ENCODE measurements at places on chromosomes 7 and 10. TPM values are rescaled to one million over a fixed set of nuclear protein-coding genes. Genes with fewer than 3 reads are reported as not detected.

The PRF1 gene
- total RNA-seq = not detected

The RSPH10B2 gene
- 0.20 TPM for total RNA-seq

The CTTNBP2 gene
- total RNA-seq = 1.1 TPM

The URGCP gene
- 26.4 TPM for total RNA-seq

The VSTM4 gene
- 4.1 TPM for total RNA-seq

The OPALIN gene
- not detected for total RNA-seq

The FLNC gene
- total RNA-seq = 99.9 TPM

The HHEX gene
- total RNA-seq = not detected

The ELN gene
- 1.5 TPM for total RNA-seq

The GFRA1 gene
- total RNA-seq = 1.1 TPM

The MET gene
- total RNA-seq = 6.2 TPM

The CUBN gene
- 2.9 TPM for total RNA-seq

The MYH16 gene
- total RNA-seq = not detected

The ATG9B gene
- total RNA-seq = 0.20 TPM

The VPS37D gene
- total RNA-seq = 2.9 TPM

The CFAP43 gene
- under 0.01 TPM for total RNA-seq

The GRID2IP gene
- total RNA-seq = not detected

The CCL26 gene
- total RNA-seq = 0.37 TPM

The TRIM56 gene
- total RNA-seq = 12.3 TPM

The ZNF32 gene
- 16.0 TPM for total RNA-seq

The PRKG1 gene
- total RNA-seq = 15.6 TPM

The ERVW-1 gene
- not detected for total RNA-seq

The BTBD16 gene
- not detected for total RNA-seq

The ACBD7 gene
- 0.37 TPM for total RNA-seq

The XRCC2 gene
- 9.2 TPM for total RNA-seq

The GPR37 gene
- not detected for total RNA-seq

The SPDYE11 gene
- total RNA-seq = not detected

The ASZ1 gene
- total RNA-seq = not detected

The IDE gene
- total RNA-seq = 26.4 TPM

The PLAC9 gene
- total RNA-seq = 24.8 TPM

The SKIDA1 gene
- total RNA-seq = 0.73 TPM

The DMBT1 gene
- total RNA-seq = under 0.01 TPM

The MOGAT3 gene
- total RNA-seq = not detected

The HABP2 gene
- not detected for total RNA-seq

The ADRB1 gene
- total RNA-seq = not detected
